ENCODE measurements at places on chromosomes 13 and 19.

DNA sequence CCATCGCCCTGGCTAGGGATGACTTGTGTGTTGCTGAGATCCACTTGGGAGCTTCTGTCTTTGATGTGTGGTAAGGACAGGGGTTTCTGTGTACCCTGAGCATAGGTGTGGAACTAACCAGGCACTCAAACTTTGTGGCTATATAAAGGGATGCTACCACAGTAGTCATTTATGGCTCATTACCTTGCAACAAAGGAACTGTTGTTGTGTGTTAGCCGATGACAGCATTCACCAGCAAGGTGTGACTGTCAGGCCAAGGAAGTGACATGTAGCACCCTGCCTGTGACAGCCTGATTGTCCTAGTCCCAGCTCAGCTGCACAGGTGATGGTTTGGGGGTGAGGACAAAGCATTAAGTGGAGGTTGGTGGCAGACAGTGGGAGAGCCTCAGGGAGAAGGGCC is 73.6 kb downstream of the COG3 start:
- DNase-seq = no peak

DNA sequence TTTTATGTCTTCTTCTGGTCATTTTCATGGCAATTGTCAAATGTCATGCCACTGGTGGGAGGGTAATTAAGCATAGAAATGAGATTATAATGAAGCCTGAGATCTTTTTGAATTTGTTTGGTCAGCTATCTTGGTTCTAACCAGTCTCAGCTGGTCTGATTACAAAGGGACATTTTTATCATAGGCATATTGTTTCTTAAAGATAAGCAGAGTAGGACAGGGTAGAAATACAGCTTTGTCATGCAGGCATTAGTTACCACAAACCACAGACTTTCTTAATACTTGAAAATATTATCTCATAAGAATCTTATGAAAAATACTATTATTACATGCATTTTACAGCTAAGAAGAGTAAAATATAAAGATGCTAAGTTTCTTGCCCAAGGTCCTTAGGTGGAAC is 1761.5 kb downstream of the PCDH9 start:
- no peak for DNase-seq

- DNase-seq = no peak
Observed at GRCh38 chr19:3055741-3056416, 6.4 kb downstream of the TLE5 start.

GRCh38 chr13:113839536-113840204 is 24.2 kb downstream of the GAS6 start:
- no peak for DNase-seq

- no peak for DNase-seq
Observed at GRCh38 chr13:26824581-26824980, 64.0 kb upstream of the GPR12 start.
